DMS53 (cell line): ENCODE measurements at places on chromosomes 2 and 18.

DNA sequence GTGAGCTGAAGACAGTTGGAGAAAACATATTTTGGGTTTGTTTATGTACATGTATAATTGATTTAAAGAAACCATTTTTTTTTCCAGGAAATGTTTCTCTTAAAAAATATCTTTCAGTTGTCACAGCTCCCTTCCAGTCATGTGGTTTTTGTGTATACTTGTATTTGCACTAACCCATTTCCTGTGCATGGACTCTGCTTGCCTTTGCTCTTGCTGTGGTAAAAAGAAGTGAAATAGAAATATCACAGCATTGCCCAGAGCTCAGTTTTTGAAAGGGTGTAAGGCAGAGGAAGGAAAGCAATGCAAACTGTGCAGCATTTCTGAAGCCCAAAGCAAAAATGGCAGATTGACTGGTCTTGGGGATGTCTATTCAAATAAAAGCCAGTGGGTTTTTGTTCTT is 10.4 kb upstream of the DOCK10 start:
- DNase-seq, result peak; percentile 51

DNA sequence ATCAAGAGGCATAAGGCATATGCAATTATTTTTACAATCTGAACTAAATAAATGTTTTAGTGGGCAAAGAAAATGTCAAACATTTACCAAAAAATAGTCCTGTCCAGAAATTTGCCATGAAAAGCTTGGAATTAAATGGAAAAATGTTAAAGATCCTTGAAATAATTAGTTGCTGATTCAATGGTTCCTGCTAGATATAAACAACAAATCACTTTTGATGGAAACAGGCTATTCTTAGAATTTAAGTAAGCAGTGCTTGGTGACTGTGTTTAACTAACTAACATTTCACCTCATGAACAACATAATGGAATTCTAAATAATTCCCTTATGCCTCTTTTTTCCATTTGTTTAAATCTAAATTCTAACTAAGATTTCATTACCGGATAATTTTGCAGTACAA is 3.9 kb downstream of the RND3 start:
- DNase-seq, result no peak

DNA sequence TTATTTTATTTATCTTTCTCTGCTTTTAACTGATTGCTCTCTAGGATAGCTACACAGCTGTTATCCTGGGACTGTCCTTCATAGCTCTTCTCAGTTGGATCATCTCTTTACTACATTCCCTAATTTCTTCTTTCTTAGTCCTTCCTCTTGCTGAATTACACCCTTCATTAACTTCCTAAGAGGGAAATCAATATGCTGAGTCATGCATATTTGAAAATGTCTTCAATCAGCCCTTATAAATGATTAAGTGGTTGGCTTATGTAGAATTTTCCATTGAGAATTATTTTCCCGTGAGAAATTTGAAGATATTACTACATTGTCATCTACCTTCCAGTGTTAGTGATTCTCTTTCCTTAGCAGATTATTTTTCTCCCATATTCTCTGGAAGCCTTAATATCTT is 214.2 kb downstream of the SOCS6 start:
- no peak for DNase-seq

DNA sequence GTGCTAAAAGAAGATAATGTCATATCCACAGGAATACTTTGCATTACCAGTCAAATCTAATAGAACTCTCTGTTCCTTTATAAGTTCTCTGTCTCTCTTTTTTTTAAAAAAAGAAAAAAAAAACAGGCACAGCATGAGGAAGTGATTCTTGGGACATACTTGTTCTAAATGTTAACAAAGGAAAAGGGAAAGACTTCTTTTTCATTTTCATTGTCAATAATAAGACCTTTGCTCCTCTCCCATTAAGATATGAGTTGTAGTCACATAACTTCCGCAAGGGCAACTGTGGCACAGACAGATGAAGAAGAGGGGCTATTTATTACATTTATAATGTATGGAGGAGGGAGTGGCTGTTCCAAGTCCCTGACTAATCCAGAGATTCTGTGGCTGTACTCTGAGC is 4.7 kb downstream of the CD302 start:
- DNase-seq, result no peak

DNA sequence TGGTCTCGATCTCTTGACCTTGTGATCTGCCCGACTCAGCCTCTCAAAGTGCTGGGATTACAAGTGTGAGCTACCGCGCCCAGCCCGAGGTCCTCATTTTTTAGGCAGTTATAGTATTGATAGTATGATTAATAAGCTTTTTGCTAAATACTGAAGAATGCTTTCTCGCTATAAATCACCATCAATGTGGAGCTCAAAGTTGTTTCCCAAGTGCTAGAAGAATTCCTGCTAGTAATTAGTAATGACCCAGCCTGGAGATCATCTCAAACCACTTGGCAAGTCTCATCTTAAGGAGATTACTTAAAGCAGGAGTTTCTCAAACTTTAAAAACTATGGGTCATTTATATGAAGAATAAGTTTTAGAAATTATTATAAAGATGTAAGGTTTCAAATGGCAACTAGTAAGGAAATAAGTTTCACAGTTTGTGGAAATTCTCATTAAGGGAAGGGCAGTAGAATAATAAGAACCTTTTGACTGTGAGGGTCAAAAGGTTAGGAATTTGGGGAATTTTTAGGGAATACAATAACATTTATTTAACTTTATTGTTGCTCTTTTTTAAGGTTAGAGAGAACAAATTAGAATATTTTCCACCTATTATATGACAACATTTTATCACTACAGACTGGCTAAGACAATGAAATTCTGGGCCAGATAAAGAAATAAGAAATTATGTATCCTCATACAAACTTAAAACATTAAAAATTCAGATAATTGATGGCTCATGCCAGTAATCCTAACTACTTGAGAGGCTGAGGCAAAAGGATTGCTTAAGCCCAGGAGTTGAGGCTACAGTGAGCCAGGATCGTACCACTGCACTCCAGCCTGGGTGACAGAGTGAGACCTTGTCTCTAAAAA is 148.6 kb upstream of the MAP3K20 start:
- no peak for DNase-seq

DNA sequence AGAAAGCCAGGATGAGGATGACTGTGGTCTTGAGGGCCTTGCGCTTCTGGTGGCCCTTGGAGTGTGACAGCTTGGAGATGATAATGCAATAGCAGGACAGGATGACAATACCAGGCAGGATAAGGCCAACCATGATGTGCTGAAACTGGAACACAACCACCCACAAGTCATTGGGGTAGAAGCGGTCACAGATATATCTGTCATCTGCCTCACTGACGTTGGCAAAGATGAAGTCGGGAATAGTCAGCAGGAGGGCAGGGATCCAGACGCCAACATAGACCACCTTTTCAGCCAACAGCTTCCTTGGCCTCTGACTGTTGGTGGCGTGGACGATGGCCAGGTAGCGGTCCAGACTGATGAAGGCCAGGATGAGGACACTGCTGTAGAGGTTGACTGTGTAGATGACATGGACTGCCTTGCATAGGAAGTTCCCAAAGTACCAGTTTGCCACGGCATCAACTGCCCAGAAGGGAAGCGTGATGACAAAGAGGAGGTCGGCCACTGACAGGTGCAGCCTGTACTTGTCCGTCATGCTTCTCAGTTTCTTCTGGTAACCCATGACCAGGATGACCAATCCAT is 2.7 kb downstream of the CXCR4 start:
- DNase-seq, result no peak

DNA sequence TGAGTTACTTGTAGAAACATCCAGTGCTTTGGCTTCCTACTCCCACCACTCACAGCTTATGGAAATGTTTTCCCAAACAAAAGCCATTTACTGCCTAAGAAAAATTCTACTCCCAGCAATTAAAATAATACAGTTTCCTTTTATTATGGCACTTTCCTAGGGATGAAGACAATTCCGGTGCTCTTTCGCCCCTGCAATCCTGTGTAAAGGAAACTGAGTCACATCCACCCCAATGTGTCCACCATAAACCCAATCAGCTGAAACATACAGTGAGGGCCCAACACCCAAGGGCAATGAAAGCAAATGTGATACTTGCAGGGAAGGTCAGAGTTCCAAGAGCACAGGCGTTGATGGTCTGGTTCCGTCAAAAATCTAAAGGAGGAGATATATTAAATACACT is 62.0 kb upstream of the ST3GAL5 start:
- DNase-seq, result no peak

GRCh38 chr2:120892967-120893667 is 157.4 kb downstream of the GLI2 start:
- no peak for DNase-seq

DNA sequence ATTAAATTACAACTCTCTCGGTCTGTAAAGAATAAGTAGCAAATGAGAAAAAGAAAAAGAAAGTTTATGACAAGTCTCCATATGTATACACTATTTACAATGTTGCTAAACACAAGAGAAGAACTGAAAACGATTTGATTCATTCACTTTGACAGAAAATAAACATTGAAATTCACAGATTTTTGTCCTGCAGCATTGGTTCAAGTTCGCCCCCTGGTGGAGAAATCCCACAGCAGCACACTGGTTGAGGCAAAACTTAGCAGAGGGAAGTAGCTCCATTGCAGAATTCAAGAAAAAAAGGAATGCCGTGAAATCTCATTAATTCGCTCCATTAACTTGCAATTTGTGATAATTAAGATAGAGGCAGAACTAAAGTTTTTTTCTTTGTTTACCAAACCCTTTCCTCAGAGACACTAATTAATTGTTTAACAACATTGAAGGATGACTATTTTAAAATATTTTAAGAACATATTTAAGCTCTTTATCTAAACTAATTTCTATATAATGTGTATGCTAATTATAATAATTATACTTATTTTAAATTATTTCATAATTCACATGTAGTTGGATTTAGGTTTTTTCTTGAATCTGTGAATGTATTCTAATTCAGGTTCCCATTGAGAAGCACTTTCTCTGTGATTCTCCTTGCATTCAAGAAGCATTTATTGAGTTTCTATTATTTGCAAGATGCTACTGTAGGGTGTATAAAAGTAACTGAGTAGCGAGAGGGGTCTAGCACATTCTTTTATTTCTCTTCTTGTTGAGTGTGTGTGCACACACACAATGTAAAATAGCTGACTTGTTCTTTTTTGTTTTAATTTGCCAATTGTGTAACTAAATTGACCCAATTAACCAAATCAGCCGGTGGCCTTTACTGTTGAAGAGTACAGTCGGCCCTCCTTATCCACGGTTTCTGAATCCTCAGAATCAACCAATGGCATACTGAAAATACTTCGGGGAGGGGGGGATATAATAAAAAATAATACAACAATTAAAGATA is 74.1 kb downstream of the COL4A3 start:
- DNase-seq, result peak; percentile 70

DNA sequence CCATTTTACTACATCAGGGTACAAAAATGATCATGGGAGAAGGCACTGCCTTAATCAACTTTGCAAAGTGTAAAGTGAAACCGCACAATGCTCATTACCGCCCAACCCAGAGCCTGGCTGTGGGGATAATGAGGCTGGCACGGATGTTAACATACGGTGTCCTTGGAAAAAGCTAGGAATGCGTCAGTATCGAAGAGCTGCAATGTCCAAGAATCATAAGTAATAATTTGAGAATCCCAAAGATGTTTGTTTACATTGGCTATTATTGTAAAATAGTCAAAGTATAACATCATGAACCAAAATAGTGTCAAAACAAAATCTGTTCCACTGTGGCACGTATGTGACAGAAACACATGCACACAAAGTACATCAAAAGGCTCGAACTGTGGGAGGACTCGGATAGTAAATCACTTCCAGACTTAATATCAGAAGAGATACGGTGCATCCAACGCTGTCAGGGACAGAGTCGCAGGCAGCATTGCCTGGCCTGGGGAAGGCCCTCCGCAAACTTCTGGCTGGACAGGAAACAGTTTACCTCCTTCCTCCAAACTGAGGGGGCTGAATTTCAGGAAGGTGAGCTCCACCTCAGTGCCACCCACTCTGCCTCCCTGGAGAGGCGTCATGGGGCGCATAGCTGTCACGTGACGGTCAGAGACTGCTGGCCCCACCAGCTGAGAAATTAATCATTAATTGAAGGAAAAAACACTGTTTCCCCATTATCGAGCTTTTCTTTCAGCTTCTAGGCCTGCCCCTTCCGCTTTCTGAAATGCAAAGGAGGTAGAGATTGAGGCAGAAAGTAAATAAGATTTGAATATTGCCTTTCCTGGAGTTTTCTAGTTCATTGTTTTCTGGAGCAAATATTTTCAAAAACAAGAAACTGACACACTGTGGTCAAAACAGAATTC is 1.8 kb upstream of the ID2 start:
- DNase-seq, result peak; percentile 97

DNA sequence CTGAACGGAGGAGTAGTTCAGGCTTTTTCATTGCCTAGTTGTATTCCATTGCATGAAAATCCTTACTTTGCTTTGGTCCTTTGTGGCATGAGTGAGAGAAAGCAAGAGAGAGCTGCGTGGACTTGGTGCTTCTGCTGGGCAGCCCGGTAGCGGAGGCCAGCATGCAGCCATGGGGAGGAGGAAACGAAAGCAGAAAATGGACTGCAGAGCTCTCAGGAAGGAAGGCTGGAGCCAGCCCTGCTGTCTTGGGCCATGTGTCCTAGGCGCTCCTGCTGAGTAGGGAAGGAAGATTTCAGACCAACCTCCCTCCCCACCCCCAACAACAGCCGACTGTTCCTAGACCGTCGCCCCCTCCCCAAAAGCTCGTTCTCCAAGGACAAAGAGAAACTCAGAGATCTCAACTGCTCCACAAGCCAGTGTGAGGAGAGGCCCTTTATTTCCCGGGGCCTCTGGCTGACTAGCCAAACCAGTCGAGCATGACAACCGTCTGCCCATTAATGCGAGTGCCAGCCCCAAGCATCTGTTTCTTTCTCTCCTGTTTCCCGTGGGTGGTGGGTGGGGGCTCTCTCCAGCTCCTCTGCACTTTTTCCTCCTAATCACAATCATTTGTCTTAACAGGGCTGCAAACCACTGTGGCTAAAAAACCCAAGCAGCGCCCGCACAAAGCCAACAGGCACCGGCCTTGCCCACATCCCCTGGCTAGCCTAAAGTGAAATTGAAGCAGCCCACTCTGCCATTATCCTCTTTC is 66.8 kb upstream of the FZD7 start:
- DNase-seq, result no peak

- DNase-seq, result no peak
Observed at GRCh38 chr2:9991221-9991620, 39.7 kb downstream of the GRHL1 start.

GRCh38 chr2:177545981-177546585 is 153.5 kb downstream of the AGPS start:
- DNase-seq, result peak; percentile 18

- DNase-seq, result no peak
Observed at GRCh38 chr18:39751161-39751560, 2185.6 kb upstream of the CELF4 start.
